Stimulated activated CD8-positive, alpha-beta memory T cell treated with anti-CD3 and anti-CD28 coated beads, Interleukin-2, amount 100 ng/mL, for 1 hour (primary cell): ENCODE measurements at places on chromosomes 2 and 18.

DNA sequence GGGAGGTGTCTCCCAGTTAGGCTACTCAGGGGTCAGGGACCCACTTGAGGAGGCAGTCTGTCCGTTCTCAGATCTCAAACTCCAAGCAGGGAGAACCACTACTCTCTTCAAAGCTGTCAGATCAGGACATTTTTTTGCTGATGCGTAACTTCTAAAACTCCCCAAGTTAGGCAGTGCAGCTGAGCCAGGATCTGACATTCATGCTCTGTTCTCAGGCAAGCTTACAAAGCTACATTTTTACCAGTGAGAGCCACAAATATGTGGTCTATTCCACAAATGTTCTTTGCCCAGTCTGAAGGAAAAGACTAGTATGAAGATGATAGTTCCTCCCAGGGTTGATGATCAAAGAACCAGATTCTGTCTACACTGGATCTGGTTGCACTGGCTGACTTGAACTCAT is 184.1 kb downstream of the MTCL1 start:
- DNase-seq = no peak

DNA sequence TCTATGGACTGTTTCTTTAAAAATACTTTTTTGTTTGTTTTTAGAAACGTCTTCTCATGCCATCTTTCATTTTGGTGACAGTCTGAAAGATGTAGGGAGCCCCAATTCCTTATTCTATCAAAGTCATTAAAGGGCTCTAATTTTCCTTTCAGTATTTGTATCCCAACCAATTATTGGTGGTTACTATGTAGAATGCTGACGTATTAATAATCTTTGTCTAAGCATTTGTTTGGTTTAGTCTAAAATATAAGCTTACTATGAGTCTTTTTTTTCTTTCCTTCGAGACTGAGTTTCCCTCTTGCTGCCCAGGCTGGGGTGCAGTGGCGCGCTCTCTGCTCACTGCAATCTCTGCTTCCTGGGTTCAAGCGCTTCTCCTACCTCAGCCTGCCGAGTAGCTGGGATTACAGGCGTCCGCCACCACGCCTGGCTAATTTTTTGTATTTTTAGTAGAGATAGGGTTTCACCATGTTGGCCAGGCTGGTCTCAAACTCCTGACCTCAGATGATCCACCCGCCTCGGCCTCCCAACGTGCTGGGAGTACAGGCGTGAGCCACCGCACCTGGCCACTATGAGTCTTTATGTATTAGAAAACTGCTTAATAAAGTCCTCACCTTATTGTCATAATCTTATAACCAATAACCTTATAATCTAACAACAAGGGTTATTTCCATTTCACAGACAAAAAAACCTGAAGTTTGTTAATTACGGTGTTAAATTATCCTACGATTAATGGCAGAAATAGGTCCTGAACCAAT is 849 bp upstream of the VRK2 start:
- no peak for DNase-seq

DNA sequence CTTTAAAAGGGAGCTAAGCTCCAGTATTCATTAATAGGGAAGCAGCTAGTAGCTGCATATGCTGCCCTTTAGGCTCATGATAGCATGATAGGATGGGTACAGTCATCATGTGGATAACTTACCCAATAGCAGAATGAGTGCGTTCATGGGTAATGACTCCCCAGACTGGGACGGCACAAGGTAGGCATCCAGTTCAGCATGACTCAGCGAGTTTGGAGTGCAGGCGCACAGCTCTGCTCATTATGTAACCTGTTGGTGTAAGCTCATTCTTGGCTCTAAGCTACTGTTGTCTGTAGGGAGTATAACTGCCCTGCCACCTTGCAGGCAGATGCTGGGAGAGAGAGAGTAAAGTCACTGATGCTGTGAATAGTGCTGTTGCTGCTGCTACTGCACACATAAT is 209.2 kb upstream of the SYT4 start:
- DNase-seq = no peak

GRCh38 chr2:80546766-80547165 is 242.2 kb upstream of the LRRTM1 start:
- DNase-seq = no peak

DNA sequence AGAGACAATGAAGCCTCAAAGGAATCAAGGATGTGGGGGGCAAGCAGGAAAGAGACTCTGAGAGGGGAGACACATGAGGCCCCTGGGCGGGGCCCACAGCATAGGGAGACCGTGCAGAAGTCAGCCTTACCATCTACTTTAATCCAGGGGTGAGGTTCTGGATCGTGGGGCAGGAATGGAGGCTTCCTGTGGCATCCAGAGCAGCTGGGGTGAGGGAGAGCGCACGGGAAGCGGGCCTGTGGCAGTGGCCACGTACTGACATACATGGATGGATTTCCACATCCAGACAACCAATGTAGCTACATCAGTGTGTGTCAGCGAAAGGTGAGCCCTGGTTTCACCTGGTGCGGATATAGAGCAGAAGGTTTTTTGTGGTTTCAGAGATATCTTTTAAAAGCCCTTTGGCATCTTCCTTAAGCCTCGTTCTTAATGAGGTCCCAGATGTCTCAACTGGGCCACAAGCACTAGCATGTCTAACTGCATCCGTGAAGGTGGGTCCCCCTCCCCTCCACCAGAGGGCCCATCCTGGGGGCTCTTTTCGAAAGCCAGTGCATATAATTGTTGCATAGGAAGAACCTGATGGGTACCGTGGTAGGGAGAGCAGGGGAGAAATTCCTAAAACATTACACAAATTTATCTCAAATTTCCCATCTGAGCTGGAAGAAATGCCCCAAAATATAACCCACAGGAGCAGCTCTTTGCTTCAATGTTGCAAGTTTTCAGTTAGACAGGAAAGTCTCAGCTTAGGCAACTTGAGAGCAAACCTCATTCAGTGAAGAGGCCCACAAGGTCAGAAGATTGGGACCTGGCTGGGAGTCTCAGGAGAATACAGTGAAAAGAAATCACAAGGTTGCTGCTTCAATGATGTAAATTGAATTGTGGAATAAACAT is 90.9 kb downstream of the SP3 start:
- DNase-seq = no peak

DNA sequence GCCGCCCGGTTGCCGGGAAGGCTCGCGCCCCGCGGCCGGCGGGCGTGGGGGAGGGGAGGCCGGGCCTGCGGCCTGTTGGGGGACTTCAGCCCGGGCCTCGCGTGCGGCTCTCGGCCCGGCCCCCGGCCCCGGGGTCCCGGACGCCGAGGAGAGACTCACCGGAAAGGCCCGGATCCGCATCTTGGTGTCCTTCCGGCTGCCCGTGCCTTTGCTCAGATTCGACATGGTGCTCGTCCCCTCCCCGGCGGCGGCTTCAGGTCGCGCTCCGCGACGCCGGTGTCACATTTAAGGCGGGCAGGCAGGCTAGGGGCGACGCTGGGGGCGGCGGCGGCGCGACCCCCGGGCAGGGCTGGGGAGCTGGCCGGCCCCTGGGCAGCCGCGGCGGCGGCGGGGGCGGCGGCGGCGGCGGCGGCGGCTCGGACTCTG is 365 bp downstream of the CUL3 start:
- DNase-seq = peak; percentile 24

DNA sequence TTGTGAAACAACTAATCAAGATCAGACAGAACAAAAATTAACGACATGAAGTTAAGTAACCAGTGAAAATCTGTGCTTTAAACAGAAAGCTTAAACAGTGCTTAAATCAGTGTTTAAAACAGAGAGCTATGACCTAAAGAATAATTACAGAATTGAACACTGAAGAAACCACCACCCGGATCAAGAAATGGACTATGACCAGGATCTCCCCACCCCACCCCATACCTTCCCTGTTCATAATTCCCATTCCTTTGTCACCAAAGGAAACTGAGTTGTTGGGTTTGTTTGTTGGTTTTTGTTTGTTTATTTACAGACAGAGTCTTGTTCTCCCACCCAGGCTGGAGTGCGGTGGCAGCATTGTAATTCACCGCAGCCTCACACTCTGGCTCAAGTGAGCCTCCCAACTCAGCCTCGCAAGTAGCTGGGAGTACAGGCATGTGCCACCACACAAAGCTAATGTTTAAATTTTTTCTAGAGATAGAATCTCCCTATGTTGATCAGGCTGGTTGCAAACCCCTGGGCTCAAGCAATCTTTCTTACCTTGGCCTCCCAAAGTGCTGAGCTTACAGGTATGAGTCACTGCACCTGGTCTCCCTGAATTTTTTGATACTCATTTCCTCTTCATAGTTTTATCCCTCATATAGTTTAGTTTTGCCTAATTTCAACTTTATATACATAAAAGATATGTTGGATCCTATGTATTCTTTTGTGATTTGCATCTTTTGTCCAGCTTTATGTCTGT is 8.2 kb upstream of the ALPG start:
- no peak for DNase-seq

- DNase-seq = no peak
Observed at GRCh38 chr2:11697103-11697871, 27.3 kb upstream of the NTSR2 start.

- no peak for DNase-seq
Observed at GRCh38 chr2:176931588-176932563, 280.7 kb upstream of the HNRNPA3 start.

DNA sequence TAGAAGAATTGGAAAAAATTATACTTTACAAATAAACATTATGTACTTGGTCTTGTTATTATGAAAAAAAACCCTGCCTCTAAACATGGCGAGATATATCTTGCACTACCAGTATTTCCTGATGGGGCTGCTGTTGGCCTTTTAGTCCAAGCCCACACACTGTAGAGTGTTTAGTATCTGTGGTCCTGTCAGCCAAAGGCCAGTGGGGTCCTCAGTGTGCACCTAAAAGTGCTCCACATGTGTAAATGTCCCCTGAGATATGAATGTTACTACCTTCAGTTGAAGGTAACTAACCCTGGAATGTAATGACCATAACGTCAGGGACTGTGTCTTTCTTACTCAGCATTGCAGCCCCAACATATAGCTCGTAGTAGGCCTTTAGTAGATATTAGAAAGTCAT is 71.1 kb upstream of the HK2 start:
- no peak for DNase-seq

DNA sequence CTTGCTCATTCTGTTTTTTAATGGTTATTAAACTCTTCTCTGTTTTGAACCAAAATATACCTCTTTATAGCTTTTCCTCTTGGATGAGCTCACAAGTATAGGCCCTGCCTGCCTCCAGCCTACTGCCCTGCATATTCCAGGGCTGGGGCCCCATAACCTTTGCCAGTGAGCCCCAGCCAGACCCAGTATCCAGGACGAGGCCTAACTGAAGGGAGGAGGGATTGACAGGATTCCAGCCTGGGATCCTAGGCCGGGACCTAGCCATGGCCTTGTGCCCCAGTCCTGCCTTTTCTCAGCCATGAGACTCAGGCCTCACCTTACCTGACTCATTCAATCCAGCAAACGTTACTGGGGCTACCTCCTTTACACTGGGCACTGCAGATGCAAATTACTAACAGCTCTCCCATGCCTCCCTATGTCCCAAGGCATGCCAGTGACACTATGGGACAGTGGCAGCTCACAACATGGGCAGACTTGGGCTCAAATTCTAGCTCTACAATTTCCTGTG is 159.2 kb downstream of the DDX1 start:
- DNase-seq = no peak

DNA sequence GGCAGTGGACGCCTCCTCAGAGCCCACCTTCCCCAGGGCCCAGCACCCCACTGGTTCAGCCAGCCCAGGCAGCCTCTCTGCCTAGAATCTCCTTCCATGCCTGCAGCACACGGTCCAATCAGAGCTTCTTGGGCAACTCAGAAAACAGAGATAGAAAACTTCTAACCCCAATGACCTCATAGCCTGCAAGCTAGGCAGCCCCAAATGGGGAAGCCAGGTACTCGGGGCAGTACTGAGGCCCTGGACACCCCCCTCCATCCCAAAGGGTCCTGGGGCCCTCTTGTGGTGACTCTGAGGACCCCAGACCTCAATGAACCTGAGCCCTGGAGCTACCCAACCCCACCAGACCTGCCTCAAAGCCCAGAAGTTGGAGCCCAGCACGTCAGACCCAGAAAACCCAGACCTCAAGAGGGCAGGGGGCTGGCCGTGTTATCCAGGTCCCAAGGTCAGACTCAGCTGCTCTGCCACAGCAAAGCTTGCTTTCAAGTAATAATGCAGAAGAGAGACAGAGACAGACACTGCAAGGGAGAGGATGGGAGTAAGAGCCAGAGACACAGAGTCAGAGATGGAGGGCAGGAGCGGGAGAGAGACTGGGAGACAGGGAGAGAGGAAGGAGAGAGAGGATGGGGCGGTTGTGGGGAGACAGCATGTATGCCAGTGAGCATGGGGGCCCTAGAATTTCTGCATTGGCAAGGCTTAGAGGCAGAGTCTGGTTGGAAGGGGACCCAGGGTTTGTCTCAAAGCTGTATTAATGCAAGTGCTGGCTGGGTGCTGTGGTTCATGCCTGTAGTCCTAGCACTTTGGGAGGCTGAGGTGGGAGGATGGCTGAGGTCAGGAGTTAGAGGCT is 28.2 kb downstream of the SERTAD2 start:
- no peak for DNase-seq

GRCh38 chr2:143623909-143624260 is 494.7 kb downstream of the ARHGAP15 start:
- no peak for DNase-seq

GRCh38 chr18:35610089-35610488 is 28.5 kb downstream of the GALNT1 start:
- no peak for DNase-seq

- DNase-seq = no peak
Observed at GRCh38 chr18:23689616-23690504, 607 bp downstream of the LAMA3 start.

DNA sequence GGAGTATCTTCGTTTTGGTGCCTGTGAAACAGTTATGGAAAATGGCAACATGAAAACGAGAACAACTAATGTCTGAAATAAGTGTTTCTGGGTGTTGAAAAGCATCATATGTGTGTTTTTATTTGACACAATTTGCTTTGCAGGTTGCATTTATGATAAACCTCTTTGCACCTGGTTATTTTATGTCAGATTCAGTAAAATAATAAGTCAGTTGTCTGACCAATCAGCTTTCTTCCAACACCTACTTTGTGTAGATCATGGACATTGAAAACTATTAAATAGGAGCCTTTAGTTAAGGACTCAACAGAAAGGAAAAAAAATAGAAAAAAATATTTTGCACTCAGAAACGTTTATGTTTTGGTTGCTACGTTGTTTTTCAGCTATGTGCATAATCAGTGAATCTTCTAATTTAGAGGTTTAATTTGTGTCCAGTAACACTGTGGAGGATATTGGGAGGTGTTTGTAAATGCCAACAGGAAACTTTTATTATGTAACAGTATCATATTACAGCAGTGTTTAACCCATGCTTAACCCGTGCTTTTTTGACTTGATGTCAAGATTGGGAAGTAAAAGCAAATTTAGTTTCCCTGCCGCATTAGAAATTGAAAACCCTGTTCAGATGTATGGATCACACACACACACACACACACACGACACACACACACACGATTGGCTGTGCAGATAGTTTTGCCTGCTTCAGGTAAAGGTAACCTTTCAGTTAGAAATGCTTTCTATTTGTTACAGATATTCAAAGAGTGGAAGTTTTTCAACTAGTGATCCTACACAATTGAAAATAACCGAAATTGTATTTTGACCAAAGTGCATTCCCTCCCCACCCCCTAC is 2.6 kb downstream of the PKP4 start:
- no peak for DNase-seq

GRCh38 chr2:72694715-72695496 is 130.9 kb downstream of the EXOC6B start:
- DNase-seq = no peak
